ENCODE measurements at places on chromosomes 16 and 17.

DNA sequence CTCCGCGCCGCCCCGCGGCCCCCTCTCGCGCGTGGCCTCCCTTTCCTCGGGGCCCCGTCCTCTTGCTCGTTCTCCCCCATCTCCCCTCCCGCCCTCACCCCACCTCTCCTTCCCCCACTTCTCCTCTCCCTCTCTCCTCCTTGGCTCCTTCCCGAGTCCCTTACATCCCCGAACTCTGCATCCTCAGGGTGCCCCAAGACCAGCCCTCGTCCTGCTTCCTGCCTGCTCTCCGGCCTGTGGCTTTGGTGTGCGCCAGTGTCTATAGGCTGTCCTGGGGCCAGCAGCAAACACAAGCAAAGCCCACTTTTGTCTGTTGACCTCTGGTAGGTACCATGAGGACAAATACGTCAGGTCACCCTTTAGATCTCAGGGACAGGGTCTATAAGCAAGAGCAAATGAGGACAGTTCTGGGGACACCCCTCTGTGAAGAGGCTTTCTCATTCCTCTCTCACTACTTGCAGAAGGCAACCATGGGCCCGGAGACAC lies 284 bp upstream of the COPZ2 start:
- no peak for DNase-seq

DNA sequence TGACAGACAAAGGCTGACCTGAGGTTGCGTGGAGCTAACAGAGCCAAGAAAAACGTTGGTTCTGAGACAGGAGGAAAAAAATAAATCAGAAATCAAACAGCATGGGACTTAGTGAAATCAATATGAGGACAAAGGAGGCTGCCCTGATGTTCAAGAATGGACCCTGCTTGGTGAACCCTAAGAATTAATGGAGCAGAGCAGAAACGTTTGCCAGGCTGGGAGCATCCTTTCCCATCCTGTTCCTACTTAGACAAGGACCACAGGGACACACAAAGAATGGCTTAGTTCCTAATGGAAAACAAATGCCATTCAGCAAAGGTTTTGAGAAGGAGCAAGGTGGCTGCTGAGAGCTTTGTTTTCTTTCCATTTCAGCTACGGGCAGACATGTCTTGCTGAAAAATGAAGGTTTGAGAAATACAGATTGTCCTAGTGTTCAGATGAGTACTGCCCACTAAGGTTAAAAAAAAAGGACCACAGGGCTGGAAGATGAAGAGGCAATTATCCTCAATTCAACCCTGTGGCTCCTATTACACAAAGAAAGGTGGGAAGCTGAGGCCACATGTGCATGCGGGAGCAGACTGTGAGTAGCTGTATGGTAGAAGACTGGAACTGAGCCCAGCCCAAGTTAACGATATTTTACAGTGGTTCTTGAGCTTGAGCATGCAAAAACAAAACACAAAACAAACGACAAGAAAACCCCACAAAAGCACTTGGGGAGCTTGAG lies 230.1 kb downstream of the SLC39A11 start:
- DNase-seq: no peak

GRCh38 chr16:66750279-66751052 lies 943 bp downstream of the DYNC1LI2 start:
- no peak for DNase-seq

DNA sequence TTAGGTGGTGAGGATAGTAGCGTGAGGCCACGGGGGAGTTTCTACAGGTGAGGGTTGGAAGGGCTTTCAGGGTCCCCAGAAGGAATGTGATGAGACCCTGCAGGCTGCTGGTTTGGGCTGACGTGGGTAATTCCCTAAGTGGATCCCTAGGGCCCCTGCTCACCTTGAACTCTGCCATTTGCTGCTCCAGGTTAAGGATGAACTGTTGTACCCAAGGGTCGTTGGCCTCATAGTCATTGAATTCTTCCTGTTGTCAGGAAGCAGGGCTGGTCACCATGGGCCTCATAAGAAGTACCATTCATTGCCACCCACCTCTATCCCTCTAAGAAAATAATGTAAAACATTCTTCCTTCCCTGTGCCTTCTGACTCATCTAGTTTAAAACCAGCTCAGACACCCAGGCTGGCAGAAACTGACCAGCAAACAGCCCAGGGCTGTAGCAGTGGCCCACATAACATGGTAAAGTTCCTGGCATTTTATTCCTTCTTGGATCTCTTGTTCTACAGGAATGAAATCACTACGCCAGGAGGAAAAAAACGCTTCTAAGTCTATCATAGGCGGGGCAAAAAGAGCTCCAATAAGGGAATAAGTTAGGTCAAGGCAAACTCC lies 27.6 kb downstream of the FCSK start:
- no peak for DNase-seq

DNA sequence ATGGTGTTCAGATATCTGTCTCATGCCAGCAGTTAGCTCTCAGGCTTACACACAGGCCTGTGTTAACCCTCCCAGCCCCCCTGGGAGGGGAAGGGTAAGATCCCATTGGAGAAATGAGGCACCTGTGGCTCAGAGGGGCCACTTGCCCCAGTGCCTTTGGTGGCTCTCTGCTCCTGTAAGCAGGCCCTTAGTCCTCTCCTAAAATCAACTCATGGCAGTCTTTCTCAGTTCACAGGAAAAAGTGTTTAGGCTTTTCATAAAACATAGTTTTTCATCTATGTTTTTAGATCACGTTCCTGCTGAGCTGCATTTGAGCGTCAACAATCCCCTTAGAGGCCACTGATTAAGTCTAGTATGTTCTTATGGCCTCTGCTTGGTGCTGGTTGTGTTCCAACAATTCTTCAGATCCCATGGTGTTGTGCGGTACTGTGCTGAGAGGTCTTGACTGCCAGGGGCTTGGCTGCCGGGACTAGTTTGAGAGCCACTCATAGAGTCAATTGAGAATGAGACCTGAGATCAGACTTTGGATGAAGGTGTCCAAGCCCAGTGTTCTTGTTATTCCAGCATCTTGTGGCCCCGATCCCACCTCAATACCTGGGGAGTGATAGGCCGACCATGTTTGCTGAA lies 10.6 kb downstream of the TAOK2 start:
- no peak for DNase-seq

DNA sequence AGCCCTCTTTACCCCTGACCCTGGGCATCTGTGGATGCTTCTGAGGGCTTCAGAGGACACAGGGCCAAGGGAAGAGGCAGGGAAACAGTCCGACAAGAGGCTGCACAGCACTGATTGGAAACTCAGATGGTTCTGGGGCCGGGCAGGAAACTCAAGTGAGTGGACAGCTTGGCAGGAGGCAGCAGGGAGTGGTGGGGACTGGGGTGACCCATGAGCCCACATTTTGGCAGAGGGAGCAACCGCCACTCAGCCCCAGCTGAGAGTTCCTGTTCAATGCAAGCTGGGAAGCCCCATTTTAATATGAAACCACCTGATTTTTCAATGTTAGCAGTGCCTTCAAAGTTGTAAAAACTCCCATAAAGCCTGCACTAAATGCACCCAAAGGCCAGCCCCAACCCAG lies 1.5 kb upstream of the VASN start:
- DNase-seq: no peak

GRCh38 chr16:66551348-66551759 lies 1.0 kb upstream of the CKLF start:
- peak; percentile 31 for DNase-seq

DNA sequence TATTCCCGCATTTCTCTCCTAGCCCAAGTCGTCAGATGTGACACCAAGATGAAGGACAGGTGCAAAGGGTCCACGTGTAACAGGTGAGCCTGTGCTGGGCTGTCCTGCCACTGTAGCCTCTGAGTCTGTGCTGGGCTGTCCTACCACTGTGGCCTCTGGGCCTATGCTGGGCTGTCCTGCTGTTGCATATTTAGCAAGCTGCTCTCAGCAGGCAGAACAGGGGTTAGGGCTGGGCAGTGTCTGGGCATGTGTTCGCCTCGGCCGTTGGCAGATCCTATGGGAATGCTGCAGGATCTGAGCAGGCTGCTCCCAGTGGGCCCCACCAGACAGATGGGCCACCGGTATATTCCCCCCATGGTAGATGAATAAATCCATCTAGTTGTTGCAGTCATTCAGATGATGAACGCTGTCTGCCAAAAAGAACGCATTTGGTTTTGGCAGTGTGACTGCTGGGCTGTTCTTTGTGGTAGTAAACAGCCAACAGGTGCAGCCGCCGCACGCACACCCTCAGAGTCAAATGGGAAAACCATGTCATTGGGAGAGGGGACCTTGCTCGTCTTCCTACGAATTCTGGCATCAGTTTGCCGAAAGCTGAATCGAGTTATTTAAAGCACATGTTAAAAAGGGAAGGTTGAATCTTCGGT lies 49.2 kb downstream of the CRISPLD2 start:
- no peak for DNase-seq

Measured in stimulated activated CD8-positive, alpha-beta memory T cell treated with anti-CD3 and anti-CD28 coated beads, Interleukin-4, amount 100 ng/mL, for 4 hours (primary cell).